ENCODE measurements at places on chromosomes 5 and 9.

DNA sequence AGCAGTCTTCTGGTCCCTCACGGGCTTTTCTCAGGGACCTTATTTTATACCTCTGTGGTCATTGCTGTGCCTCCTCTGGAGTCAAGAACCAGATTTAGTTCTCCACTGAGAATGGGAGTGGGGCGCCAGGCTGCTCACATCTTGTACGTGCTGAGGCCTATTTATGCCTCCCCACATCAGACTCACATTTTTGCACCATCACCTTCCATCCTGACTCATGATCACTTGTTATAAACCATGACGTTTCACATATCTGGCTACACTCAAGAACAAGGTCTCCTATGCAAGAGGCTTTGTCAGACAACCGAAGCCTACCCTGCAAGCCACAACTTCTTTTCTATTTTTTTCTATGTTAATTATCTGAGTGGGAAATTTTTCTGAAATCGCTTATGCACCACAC is 10.7 kb downstream of the PRUNE2 start:
- no peak for DNase-seq

DNA sequence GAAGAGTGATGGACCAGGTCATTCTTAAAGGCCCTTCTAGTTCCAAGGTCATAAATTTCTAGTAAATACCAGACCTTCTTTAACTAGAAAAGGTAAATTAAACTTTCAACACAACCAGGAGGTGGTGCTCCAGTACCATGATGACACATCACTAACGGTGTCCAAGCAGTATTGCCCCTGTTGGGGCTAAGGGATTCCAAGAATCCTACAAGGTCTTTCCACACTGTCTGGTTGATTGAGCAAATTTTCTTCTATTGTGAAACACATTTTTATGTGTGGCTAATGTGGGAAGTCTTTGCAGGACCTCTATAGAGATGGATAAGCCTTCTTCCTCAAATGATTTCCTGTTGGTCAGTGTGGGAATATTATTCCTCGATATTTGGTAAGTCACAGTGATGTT is 459.6 kb upstream of the PAPPA start:
- DNase-seq = no peak

GRCh38 chr9:78697618-78698017 is 400.7 kb downstream of the PSAT1 start:
- no peak for DNase-seq

GRCh38 chr5:43038496-43038989 is 1.6 kb downstream of the ANXA2R start:
- no peak for DNase-seq

GRCh38 chr5:1331861-1332405 is 13.0 kb downstream of the CLPTM1L start:
- DNase-seq = no peak

DNA sequence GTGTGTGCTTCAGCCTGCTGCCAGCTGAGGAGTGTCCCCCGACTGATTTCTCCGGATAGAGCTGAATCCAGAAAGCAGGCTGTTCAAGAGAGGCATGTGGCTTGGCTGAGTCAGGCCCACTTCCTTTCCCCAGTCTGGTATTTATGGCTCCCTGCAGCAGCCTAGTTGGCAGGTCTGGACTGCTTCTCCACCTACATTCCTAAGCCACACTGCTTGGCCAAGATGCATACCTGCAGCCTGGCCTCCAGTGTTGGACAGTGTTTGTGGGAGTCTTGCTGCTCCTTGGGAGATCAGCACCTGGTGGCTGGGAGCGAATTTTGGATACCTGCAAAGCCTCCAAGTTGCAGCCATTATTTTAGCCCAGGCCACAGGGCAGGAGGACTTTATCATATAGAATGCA is 670.8 kb downstream of the ACTL7B start:
- DNase-seq = peak; percentile 40

- DNase-seq = no peak
Measured at GRCh38 chr9:110975969-110976368, 62.3 kb downstream of the LPAR1 start.

DNA sequence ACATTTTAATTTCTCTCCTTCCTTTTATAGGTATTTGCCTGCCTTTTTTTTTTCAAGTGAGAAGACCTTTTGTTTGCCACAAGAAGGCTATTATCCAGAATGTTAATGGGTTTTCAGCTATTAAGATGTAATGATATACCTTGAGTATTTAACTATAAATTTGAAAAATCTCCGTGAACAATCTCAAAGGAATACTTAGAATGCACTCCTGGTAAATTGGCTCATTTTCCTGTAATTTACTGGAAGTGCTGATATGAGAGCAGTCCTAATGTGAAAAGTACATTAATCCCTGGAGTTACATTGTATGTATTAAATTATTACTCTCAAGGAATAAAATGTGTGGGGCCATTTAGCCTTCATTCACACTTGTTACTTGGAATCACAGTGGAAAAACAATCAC is 32.4 kb downstream of the AOPEP start:
- no peak for DNase-seq

DNA sequence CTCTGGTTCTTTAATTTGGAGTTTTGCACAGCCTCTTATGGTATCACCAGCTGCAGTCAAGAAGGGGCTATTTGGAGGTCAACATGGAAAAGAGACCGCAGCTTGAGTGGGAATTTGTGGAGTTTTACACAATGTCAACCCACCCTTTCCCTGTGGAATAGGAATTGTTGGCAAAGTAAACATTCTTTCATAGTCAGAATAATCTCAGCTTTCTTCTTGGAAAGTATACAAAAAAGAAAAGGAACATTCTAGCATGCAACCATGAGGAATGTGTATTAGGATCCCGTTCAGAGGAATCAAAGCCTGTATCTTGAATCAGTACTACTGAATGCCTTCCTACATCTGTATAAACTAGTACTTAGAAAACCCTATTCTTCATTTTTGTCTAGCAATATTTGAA is 107.6 kb downstream of the LURAP1L start:
- no peak for DNase-seq

GRCh38 chr9:121268851-121269641 is 1.1 kb downstream of the GSN start:
- peak; percentile 38 for DNase-seq

GRCh38 chr9:97594381-97594921 is 38.7 kb downstream of the TSTD2 start:
- DNase-seq = no peak

DNA sequence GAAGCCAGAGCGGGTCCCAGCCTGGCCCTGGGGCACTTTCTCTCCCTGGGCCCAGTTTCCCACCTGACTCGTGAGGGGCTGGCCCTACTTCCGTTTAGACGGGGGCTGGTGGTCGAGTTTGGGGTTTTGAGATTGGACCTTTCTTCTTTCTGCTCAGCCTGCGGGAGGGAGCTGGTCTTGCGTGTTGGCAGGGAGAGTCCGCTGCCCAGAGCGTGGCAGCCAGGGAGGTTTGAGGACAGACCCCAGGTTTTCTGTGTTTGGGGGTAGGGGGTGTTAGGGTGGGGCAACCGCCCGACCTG is 6.0 kb upstream of the PITX1 start:
- no peak for DNase-seq

DNA sequence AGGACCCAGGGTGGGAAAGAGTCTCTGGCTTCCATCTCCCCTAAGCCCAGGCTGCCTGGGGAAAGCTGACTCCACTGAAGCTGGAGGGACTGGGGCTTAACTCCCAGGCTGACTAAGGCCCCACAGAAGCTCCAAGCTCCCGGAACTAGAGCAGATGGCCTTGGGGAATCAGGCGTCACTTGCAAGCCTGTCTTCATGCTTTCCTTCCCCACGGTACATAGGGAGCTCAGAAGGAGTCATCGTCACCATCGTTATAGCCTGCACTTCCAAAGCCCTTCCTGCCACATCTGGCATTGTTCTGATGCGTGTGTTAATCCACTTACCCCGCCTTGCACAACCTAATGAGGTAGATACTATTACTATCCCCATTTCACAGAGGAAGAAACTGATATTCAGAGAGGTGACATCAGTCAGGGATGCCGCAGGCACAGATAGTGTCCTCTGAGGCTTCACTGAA is 11.5 kb downstream of the AQP3 start:
- no peak for DNase-seq

GRCh38 chr9:109401169-109401989 is 80.5 kb upstream of the EPB41L4B start:
- DNase-seq = peak; percentile 36

GRCh38 chr9:123544007-123544827 is 188.2 kb downstream of the CRB2 start:
- peak; percentile 56 for DNase-seq

Measured in endothelial cell of umbilical vein (primary cell).